ENCODE measurements at places on chromosomes 2 and 18.

DNA sequence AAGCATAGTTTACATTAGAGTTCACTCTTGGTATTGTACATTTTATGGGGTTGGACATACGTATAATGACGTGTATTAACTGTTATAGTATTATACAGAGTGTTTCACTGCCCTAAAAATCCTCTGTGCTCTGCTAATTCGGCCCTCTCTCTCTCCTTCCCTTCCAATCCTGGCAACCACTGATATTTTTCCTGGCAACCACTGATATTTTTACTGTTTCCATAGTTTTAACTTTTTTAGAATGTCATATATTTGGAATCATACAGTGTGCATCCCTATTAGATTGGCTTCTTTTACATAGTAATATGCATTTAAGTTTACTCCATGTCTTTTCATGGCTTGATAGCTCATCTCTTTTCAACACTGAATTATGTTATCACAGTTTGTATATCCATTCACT lies 526.7 kb downstream of the RIT2 start:
- DNase-seq: no peak

DNA sequence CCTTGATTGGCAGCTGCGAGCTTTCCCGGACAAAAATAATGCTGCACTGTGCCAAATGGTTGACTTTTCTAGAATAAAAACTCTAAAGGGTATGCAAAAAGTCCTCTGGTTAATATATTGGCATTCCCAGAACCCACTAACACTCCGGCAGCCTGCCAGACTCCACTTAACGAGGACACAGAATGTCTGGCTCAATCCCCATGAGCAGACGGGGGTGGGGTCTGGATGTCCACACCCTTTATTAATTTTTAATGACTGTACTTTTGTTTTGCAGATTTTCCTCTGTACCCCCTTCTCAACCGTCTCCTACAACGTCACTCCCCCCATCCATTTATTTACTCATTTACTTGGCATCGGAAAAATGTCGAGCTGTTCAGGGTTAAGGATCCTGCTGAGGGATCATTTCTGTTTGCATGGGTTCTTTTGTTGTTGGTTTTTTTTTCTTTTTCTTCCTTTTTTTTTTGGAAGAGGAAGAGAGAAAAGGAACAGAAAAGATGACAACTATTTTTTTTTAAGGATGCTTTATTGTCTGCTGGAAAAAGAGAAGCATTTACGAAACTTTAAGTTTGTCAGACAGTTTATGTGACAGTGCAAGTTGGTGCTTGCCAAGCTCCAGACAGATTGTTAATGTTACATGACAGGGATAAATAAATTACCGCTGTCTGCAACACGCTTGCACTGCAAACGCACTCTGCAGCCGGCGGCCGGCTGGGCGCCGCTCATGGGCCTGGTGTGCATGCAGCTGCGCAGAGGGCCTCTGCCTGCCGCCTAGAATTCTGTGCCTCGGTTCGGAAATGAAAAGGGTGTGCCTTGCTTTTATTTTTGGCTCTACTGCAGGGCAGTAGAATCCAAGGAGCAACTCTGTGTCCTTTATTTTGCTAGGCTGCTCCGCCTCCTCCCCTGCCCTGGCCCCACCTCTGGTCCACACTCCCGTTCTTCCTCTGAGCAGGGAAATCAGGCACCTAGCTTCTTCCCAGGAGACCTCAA lies 3.6 kb downstream of the LDLRAD4 start:
- no peak for DNase-seq

GRCh38 chr2:10722252-10722825 lies 909 bp downstream of the ATP6V1C2 start:
- no peak for DNase-seq

DNA sequence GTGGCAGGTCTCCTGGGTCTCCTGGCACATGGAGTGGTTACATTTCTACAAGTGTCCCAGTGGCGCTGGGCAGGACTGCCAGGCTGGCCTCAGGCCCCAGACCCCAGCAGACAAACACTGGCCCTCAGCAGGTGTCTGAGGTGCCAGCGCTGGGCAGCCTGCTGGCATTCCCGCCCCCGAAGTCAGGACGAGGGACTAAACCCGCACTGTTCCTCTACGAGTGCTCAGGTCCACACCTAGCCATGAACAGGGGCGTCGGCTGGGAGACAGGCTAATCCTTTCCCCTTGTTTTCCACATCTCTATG lies 12.8 kb downstream of the SNED1 start:
- DNase-seq: no peak

DNA sequence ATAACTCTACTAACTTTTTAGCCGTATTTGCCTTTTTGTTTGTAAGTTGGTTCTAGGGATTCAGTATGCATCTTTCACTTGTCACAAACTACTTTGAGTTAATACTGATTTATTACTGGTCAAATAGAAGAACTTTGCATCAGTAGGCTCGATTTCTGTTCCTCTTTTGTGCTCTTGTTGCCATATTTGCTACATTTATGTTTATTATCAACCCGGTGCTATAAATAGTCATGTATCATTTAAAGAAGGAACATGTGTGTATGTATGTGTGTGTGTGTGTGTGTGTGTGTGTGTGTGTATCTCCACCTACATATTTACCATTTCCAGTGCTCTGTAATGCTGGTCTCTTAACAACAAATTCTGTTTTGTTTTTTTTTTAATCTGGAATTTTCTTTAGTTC lies 79.6 kb upstream of the B3GNT7 start:
- no peak for DNase-seq

- no peak for DNase-seq
Observed at GRCh38 chr2:159715451-159715850, 3.1 kb downstream of the MARCHF7 start.

DNA sequence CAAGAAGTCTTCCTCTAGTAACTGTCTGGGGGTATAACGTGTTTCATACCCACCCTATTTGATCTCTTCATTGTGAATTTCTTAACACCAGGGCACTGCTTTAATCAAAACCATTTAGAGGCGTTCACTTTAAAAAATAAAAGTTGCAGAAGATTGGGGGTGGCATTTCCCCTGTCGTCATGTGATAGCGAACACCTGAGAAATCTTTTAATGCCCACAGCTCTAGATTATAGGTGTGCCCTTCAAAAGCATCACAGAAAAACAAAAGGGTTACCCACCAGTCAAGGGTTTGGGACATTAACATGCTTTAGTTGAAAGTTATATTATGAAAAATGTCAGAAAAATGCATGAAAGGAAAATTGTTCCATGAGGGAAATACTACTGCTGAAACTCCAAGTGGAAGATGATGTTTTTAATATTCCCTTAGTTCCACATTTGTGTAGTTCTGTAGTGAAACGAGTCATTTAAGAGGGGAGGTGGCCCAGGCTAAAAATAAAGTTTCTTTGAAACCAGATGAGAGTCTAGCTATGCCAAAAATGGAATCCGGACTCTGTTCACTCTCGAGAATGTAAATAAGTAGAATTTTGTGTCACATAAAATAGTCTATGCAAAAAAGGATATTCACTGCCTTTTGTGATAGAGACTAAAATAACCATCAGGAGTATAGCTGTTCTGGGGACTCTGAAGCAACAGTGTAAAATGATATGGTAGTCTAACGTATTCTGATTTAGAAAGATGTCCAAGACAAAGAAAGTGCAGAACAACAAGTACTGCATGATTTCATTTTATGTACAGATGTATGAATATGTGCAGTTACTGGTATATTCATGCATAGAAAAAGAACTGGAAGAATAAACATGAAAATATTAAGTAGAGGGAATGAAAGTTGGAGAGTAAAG lies 95.3 kb downstream of the TMEM247 start:
- DNase-seq: no peak

- no peak for DNase-seq
Observed at GRCh38 chr2:152385650-152386049, 50.7 kb downstream of the FMNL2 start.

- DNase-seq: no peak
Observed at GRCh38 chr2:58532641-58533040, 291.5 kb upstream of the FANCL start.

DNA sequence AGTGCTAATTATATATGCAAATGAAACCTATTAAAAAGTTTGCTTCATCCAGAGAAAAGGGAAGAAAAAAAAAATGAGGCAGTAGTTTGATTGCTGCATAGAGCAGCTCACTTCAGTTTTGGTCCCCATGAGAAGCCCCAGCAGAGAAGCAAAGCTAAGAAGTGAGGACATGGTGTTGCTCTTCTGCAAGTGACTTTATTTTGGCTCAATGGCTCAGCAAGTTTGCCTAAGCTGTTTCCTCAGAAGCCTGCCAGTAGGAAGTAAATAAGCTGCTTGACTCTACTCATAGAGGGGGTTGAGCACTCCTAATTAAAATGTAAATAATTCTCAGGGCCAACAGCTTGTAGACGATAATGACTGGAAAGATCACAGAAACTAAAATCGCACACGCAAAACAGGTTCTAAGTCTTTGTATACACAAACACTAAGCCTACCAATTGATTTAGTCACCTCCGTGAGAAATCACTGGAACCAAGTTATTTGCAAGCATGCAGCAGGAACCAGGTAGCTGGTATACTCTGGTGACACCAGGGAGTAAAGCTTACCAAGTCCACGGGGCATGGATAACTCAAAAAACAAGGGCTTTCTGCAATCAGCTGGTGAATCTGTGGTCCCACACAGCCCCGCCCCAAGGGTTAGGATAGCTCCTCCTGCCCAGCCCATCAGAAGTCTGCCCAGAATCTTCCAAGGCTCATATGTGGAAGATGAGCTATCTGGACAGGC lies 39.7 kb upstream of the NABP1 start:
- DNase-seq: no peak

DNA sequence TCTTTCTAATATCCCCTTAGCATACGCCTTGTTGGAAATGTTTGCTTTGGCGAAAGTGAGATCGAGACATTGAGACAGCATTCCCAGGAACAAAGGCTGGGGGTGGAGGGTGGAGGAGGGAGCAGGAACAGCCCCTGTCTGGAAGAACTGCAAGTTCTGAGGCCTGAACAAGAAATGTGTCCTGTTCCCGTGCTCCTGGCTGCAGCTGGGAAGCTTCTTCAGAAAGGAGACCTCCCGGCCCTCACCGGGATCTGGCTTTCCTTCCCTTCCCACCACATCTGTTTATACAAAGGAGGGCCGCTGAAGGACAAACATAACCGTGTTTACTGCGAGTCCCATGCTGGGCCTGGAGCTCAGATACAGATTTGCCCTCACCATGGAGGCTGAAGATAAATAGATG lies 35.9 kb downstream of the AFF3 start:
- DNase-seq: no peak

- no peak for DNase-seq
Observed at GRCh38 chr2:74849228-74849892, 15.4 kb downstream of the HK2 start.

- DNase-seq: no peak
Observed at GRCh38 chr2:211730215-211730614, 808.4 kb downstream of the ERBB4 start.

All from activated naive CD4-positive, alpha-beta T cell treated with anti-CD3 and anti-CD28 coated beads, Interleukin-2, amount 50 U/mL, for 72 hours (primary cell).